ENCODE measurements at places on chromosomes 12 and 14.

DNA sequence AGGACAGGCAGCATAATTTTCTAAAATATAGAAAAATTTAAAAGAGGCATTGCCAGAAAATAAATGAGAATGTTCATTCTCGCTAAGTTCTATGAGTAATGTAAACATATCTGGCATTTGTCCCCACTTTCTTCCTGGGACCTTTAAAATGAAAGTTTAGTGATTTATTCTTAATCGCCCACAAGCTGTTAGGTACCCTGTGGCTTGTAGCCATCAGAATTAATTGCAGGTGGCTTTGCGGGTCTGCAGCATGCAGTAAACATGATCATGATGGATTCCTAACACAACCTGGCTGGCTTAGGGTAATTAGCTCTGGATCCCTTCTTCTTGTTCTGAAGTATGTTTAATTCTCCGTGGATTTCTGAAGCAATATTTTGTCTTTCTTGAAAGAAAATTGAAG lies 103.5 kb upstream of the FRMD6 start:
- peaks cover 4% of the 10 kb centered on the region for H3K4me1 ChIP-seq
- no peaks in the 10 kb centered on the region for H3K27me3 ChIP-seq
- peak overlapping the region; percentile 91 for H3K27ac ChIP-seq
- DNase-seq = peak; percentile 48
- H3K36me3 ChIP-seq = no peaks in the 10 kb centered on the region

DNA sequence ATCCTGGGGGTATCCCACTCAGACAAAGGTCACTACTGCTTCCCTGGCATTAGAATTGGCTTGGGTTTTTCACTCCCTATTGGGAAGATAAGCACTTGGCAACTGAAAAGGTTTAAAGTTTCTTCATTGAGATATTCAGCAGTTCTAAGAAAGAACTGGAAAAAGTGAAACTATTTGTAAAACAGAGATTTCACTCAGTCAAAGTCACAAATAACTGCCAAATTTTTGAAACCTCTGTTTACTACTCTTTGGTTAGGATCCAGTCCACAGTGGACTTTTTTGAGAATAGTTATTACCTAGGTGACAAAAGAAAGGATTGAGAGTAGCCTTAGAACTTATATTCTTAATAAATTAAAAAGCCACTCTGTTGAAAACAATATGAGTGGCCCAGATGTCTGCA lies 84.8 kb downstream of the FIGNL2 start:
- no peak for DNase-seq
- no peak overlapping the region for H3K27ac ChIP-seq
- no peaks in the 10 kb centered on the region for H3K4me1 ChIP-seq
- H3K36me3 ChIP-seq = no peaks in the 10 kb centered on the region

- H3K4me1 ChIP-seq = no peaks in the 10 kb centered on the region
- no peak overlapping the region for H3K27ac ChIP-seq
- H3K4me3 ChIP-seq = no peak overlapping the region
- no peaks in the 10 kb centered on the region for H3K36me3 ChIP-seq
Measured at GRCh38 chr12:75863533-75863932, 168.0 kb downstream of the PHLDA1 start.

DNA sequence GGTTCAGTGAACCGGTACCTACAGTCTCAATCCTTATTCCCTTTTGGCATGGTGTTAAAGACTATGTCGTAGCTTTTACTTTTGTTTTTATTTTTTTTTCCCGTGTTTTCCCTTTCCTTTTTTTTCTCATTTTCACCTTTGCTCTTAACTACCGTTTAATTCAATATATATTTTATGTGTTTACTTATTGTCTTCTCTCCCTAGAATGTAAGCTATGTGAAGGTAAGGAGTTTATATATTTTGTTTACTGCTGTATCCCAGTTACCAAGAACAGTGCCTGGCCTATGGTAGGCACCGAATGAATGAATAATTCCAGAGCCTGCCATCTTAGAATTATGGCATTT lies 261 bp upstream of the MLH3 start:
- no peak for DNase-seq
- peaks cover 4% of the 10 kb centered on the region for H3K4me1 ChIP-seq
- H3K4me3 ChIP-seq = peak overlapping the region; percentile 79

DNA sequence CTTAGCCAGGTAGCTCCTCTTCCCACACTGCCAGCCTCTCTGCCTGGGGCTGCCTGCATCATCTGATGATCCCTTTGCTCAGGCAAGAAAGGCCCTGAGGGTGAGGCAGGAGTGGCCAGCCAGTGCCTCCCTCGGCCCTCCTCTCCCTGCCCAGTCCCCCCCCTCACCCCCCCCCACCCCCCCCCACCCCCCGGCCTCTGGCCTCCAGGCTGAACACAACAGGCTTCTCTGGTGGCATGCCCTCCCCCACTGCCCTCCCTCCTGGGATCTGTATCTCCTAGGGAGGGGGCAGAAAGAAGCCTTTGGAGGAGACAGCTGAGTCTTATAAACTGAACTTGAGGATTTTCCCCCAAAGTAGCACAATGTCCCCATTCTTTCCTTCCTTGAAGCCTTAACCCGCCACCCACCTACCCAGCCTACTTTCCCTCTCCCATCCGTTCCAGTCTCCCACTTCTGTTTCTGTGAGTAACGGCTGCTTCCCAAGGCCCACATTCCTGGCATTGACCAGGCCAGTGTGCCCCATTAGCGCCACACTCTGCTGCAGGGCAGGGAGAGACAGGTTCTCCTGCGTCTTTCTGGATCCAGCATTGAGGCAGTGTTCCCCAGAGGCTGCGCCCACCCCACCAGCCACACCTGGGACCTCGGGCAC lies 82.1 kb downstream of the B4GALNT3 start:
- no peak for DNase-seq
- H3K27me3 ChIP-seq = peaks cover 29% of the 10 kb centered on the region
- H3K27ac ChIP-seq = no peak overlapping the region

GRCh38 chr12:53618275-53618674 lies 7.9 kb downstream of the ATF7 start:
- H3K4me1 ChIP-seq = peaks cover 5% of the 10 kb centered on the region
- H3K36me3 ChIP-seq = peaks cover 3% of the 10 kb centered on the region
- no peak overlapping the region for H3K27ac ChIP-seq

DNA sequence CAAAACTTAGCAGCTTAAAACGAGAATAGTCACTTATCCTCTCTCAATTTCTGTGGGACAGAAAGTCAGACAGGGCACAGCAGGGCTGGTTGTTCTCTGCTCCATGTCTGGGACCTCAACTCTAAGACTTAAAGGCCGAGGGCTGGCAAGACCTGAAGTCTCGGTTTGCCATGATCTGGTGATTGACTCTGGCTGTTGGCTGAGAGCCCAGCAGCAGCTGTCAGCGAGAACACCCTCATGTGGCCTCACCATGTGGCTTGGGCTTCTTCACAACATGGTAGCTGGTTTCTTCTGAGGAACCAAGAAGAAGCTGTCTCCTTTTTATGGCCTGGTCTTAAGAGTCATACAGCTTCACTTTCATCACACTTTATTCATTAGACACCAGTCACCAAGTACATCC lies 1.7 kb upstream of the VASH1 start:
- peaks cover 13% of the 10 kb centered on the region for H3K27me3 ChIP-seq
- no peaks in the 10 kb centered on the region for H3K36me3 ChIP-seq
- H3K4me1 ChIP-seq = peaks cover 19% of the 10 kb centered on the region

GRCh38 chr14:65180725-65181025 lies 78.4 kb upstream of the MAX start:
- no peak overlapping the region for H3K4me3 ChIP-seq
- no peaks in the 10 kb centered on the region for H3K36me3 ChIP-seq
- no peaks in the 10 kb centered on the region for H3K27me3 ChIP-seq
- H3K27ac ChIP-seq = peak overlapping the region; percentile 95
- H3K4me1 ChIP-seq = peaks cover 10% of the 10 kb centered on the region
- DNase-seq = no peak

GRCh38 chr12:39619316-39619659 lies 315 bp downstream of the ABCD2 start:
- no peaks in the 10 kb centered on the region for H3K36me3 ChIP-seq
- no peak for DNase-seq
- H3K27ac ChIP-seq = peak overlapping the region; percentile 90
- H3K27me3 ChIP-seq = no peaks in the 10 kb centered on the region
- H3K4me1 ChIP-seq = peaks cover 6% of the 10 kb centered on the region

GRCh38 chr12:104055686-104056388 lies 5.8 kb upstream of the GLT8D2 start:
- no peak for DNase-seq
- no peak overlapping the region for H3K4me3 ChIP-seq
- H3K27me3 ChIP-seq = peaks cover 20% of the 10 kb centered on the region

DNA sequence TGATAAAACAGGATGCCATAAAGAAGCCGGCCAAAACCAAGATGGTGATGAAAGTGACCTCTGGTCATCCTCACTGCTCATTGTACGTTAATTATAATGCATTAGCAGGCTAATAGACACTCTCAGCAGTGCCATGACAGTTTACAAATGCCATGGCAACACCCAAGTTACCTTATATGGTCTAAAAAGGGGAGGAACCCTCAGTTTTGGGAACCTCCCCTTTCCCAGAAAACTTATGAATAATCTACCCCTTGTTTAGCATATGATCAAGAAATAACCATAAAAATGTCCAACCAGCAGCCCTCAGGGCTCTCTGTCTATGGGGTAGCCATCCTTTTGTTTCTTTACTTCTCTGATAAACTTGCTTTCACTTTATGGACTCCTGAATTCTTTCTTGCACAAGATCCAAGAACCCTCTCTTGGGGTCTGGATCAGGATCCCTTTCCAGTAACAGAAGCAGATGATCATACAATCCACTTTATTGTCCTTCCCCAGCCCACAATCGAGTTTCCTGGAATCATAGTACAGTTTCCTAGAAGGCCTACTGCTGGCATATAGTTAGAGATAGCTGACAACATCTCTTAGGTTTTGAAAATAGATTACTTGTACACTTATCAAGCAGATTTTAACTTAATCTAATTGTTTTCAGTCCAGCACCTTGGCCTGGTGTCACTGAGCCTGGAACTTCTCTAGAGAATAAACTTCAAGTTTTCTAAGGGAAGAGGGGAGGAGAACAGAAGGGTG lies 266.7 kb upstream of the HMGA2 start:
- H3K27ac ChIP-seq = no peak overlapping the region
- no peak for DNase-seq
- H3K4me3 ChIP-seq = no peak overlapping the region
- no peaks in the 10 kb centered on the region for H3K36me3 ChIP-seq
- no peaks in the 10 kb centered on the region for H3K27me3 ChIP-seq
- no peaks in the 10 kb centered on the region for H3K4me1 ChIP-seq

- H3K4me3 ChIP-seq = no peak overlapping the region
- H3K27me3 ChIP-seq = no peaks in the 10 kb centered on the region
- H3K4me1 ChIP-seq = no peaks in the 10 kb centered on the region
- H3K36me3 ChIP-seq = no peaks in the 10 kb centered on the region
- no peak for DNase-seq
Measured at GRCh38 chr14:20333494-20333841, 389 bp upstream of the CCNB1IP1 start.

GRCh38 chr14:56131004-56131864 lies 13.0 kb downstream of the PELI2 start:
- DNase-seq = no peak
- no peak overlapping the region for H3K4me3 ChIP-seq
- no peaks in the 10 kb centered on the region for H3K27me3 ChIP-seq
- H3K4me1 ChIP-seq = peaks cover 3% of the 10 kb centered on the region

GRCh38 chr14:51604073-51604472 lies 47.6 kb upstream of the FRMD6 start:
- no peaks in the 10 kb centered on the region for H3K36me3 ChIP-seq
- peak; percentile 98 for DNase-seq
- H3K4me3 ChIP-seq = peak overlapping the region; percentile 23
- H3K4me1 ChIP-seq = peaks cover 2% of the 10 kb centered on the region
- H3K27me3 ChIP-seq = no peaks in the 10 kb centered on the region
- H3K27ac ChIP-seq = peak overlapping the region; percentile 84

DNA sequence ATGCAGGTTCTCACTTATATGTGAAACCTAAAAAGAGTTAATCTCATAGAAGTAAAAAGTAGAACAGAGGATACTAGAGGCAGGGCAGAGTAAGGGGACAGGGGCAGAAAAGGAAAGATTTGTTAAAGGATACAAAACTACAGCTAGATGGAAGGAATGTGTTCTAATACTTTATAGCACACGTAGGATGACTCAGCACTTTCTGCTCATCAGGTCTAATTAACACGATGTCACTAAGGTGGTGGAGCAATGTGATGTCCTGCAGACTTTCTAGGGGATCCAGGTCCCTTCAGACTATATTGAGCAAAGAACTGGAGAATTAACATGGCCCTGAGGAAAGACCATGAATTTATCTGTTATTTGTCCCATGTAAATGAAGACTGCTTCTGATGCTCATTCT lies 80.8 kb upstream of the CMKLR1 start:
- no peaks in the 10 kb centered on the region for H3K36me3 ChIP-seq
- no peak overlapping the region for H3K27ac ChIP-seq
- DNase-seq = no peak
- H3K27me3 ChIP-seq = no peaks in the 10 kb centered on the region
- H3K4me3 ChIP-seq = no peak overlapping the region

GRCh38 chr12:19647806-19648556 lies 208.7 kb downstream of the AEBP2 start:
- H3K4me1 ChIP-seq = no peaks in the 10 kb centered on the region
- no peak overlapping the region for H3K4me3 ChIP-seq
- H3K27ac ChIP-seq = no peak overlapping the region
- H3K36me3 ChIP-seq = no peaks in the 10 kb centered on the region

DNA sequence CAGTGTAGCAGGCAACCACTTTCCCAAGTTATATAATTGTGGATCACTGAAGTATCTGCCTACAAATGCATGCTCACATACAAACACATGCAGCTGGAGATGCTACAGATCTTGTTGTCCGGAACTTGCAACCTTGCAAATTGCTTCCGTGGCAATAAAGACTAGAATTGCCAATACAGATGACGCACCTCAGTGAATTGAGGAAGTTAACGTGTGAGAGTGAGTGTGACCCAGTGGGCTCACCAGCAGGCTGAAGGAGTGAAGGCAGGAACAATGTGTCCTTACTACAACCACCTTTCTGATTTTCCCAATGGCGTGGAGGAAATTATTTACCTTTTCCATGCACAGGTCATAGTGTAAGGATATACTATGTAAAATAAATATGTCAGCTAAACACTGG lies 89.4 kb upstream of the GRIP1 start:
- no peak for DNase-seq
- H3K4me3 ChIP-seq = no peak overlapping the region
- H3K4me1 ChIP-seq = no peaks in the 10 kb centered on the region

DNA sequence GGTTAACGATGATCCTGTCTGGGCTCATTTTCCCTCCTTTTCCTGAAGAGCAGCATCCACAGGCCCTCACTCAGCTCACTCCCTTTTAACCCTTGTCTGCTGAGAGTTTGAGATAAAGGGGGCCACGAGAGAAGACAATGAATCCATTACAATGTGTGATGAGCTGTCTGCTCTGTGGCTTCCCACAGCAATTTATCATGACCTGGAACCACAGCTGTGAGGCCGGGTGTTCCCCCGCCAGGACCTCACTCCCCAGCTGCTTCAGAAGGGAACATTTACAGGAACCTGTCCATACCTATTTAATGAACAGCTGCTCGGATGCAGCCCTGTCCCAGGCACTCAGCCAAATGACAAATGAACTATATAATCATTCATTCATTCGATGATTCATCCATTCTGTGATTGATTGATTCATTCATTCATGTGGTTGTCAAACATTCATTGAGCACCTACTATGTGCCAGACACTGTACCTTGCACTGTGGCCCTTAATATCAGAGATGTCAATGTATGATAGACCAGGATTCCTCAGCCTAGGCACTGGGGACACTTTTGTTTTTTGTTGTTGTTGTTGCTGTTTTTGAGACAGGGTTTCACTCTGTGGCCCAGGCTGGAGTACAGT lies 18.5 kb upstream of the P2RX7 start:
- DNase-seq = no peak
- no peaks in the 10 kb centered on the region for H3K36me3 ChIP-seq
- H3K4me3 ChIP-seq = no peak overlapping the region
- no peak overlapping the region for H3K27ac ChIP-seq
- H3K27me3 ChIP-seq = peaks cover 10% of the 10 kb centered on the region

- no peak for DNase-seq
- H3K27me3 ChIP-seq = peaks cover 4% of the 10 kb centered on the region
- no peaks in the 10 kb centered on the region for H3K36me3 ChIP-seq
- no peak overlapping the region for H3K4me3 ChIP-seq
- no peaks in the 10 kb centered on the region for H3K4me1 ChIP-seq
Measured at GRCh38 chr14:81331229-81332021, 68.7 kb downstream of the STON2 start.
